NCI-H2107 (cell line): ENCODE measurements at places on chromosomes 2 and 18.

GRCh38 chr2:43294973-43295603 lies 68.7 kb upstream of the ZFP36L2 start:
- no peak for DNase-seq

- no peak for DNase-seq
These were observed 77.9 kb upstream of the GLS start for GRCh38 chr2:190802626-190803209.

DNA sequence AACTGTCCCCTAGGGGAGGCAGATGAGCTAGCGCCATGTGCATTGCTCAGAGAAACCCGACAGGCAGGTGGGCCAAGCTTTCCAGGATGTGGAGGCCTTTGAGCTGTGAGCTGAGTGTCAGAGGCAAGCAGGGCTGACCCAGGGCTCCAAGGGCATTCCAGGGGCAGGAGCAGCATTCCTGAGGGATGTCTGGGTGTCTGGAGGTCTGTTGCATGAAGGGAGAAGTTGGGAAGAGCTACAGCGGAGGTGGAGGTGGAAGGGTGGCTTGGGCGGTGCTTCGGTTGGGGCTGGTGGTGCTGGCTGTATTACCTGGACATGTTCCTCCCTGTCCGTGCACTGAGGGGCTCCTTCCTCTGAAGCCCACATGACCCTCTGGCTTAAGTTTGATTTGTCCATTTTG lies 102.8 kb downstream of the RNF144A start:
- DNase-seq = no peak

GRCh38 chr2:30398084-30398873 lies 48.8 kb upstream of the LCLAT1 start:
- DNase-seq = no peak

GRCh38 chr2:35355056-35355455 lies 1000.5 kb upstream of the CRIM1 start:
- no peak for DNase-seq
